Substantia nigra (tissue), 51 donors: ENCODE measurements at places on chromosomes 4 and X.

DNA sequence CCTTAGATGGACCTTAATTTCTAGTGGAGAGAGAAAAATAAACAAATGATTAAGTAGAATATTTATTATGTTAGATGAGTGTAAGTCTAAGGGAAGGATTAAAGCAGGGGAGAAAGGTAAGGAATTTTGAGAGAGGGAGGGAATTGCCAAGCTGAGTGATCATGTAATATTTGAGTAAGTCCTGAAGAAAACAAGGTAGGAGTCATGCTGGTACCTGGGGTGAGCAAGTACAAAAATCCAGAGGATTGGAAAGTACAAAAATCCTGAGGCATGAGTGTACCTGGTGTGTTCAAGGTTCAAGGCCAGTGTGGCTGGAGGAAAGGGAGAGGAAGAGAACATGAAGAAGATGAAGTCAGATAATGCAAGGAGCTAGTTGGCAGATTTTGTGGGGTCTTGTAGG lies 87.2 kb upstream of the MYOZ2 start:
- no peak for DNase-seq

DNA sequence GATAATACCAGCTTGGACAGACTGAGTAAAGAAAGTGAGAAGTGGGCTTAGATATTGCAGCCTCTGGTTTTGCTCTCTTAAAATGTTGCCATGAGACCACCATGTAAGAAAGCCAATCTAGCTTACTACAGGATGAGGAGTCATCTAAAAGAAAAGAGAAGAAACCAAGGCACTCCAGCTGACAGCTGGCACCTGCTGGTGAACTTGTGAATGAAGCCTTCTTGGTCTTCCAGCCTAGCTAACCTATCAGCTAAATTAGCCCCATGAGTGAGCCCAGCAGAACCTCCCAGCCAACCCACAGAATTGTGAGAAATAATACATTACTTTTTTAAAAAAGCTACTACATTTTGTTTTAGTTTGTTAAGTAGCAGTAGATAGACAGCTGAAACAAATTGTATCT lies 154.5 kb upstream of the QRFPR start:
- no peak for DNase-seq

- DNase-seq = no peak
Observed at GRCh38 chrX:110123331-110123782, 120.4 kb downstream of the TMEM164 start.

GRCh38 chrX:71091263-71091662 lies 4.4 kb upstream of the FOXO4 start:
- DNase-seq = no peak

- no peak for DNase-seq
Observed at GRCh38 chrX:43559644-43560043, 96.5 kb upstream of the MAOA start.

- no peak for DNase-seq
Observed at GRCh38 chrX:125850693-125851092, 315.4 kb downstream of the DCAF12L2 start.

- DNase-seq = no peak
Observed at GRCh38 chrX:16834806-16835205, 35.4 kb downstream of the RBBP7 start.

- no peak for DNase-seq
Observed at GRCh38 chr4:159900562-159900961, 797.7 kb downstream of the RAPGEF2 start.
